A549 treated with CORT108297 at 1 μM for 4 hours (cell line): ENCODE measurements at places on chromosomes 13 and 19. TPM values are rescaled to one million over a fixed set of nuclear protein-coding genes. Genes with fewer than 3 reads are reported as not detected.

Gene TTYH1
- 0.07 to 0.27 TPM (median 0.20 TPM) in 3 of 5 replicates, not detected in the others for total RNA-seq

Gene OR4F17
- total RNA-seq = not detected in 5 replicates

Gene ZNF546
- 1.8 to 2.6 TPM (median 2.2 TPM) in 5 replicates for total RNA-seq

Gene ISOC2
- 54.6 to 66.3 TPM (median 63.5 TPM) in 5 replicates for total RNA-seq

Gene ZNF625
- not detected in 5 replicates for total RNA-seq

Gene LIM2
- total RNA-seq = not detected in 5 replicates

Gene MPND
- 5.6 to 12.3 TPM (median 11.6 TPM) in 5 replicates for total RNA-seq

Gene PEAK3
- not detected in 5 replicates for total RNA-seq

Gene ZNF177
- 0.38 to 0.69 TPM (median 0.57 TPM) in 5 replicates for total RNA-seq
